ENCODE measurements at places on chromosomes 12 and 14.

DNA sequence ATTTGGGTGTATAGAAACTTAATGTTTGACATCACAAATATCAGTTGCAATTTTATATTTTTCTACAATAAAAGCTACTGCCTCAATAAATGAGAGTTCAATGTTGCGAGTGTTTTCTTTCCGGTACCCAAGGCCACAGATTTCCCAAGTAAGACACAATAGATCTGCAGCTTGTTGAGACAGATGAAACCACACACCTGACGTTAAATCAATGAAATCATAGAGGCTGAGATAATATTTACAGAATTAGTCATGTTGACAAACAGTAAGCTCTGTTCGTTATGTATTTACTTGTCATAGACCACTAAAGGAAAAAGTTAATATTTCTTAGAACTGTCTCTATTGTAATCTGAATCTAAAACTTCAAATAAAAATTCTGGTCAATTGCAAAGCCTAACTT, 49.2 kb upstream of the PTHLH start:
- no peak for DNase-seq

DNA sequence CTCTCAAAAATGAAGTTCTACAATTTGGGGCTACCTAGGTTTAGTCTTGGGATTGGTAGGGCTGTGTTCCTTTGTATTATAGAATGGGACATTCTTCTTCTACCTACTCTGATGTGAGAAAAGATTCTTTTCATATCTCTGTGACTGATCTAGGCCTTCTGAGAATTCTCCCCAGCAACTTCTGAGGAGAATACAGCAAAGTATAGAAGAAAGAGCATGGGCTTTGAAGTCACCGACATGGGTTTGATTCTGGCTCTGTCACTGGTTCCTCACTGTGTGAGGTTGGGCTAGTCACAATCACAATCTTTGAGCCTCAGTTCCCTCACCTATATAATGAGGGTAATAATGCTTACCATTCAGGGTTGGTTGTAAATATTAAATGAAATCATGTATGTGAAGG, 5.0 kb downstream of the ATN1 start:
- DNase-seq: no peak

- DNase-seq: no peak
Measured at GRCh38 chr14:52877628-52878027, 73.2 kb downstream of the FERMT2 start.

- DNase-seq: no peak
Measured at GRCh38 chr14:23450379-23450778, 14.9 kb upstream of the MYH7 start.

GRCh38 chr14:103155010-103155409, 31.7 kb downstream of the TNFAIP2 start:
- DNase-seq: peak; percentile 52

DNA sequence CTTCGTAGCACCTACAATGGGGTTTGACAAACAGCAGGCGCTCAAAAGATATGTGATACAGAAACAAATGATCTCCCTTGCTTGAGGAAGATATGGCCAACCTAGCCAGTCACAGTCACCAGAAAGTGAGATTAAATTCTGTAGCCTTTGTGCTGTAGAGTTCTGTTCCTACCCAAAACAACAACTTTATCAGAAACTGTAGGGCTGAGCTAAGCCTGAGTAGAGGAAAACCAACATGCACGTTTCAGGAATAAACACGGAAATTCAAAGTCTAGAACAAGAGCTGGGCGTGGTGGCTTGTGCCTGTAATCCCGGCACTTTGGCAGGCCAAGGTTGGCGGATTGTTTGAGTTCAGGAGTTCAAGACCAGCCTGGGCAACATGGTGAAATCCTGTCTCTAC, 23.0 kb downstream of the AICDA start:
- DNase-seq: no peak

- DNase-seq: no peak
Measured at GRCh38 chr12:115004470-115005146, 320.6 kb upstream of the TBX3 start.

- DNase-seq: no peak
Measured at GRCh38 chr12:120932956-120933526, 28.9 kb upstream of the SPPL3 start.

DNA sequence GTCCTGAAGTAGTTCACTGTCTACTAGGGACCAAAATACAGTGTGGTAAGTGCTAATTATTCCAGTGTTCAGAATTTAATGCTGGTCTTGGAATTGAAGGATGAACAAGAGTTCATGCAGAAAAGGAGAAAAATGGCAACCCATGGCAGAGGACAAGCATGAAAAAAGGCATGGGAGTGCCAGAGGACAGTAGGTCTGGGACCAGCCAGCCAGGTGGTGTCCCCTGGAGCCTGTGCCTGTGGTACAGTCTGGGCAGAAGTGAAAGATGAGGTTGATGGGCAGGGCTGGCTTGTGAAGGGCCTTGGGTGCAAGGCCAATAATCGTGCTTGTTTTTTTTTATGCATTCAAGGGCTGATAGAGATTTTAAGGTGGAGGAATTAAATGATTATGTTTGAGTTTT, 21.0 kb downstream of the C12orf75 start:
- DNase-seq: no peak

GRCh38 chr14:95601650-95602049, 66.8 kb downstream of the GLRX5 start:
- no peak for DNase-seq

- DNase-seq: no peak
Measured at GRCh38 chr14:31716208-31716607, 155.0 kb downstream of the NUBPL start.

- DNase-seq: no peak
Measured at GRCh38 chr12:124867401-124867930, 3.8 kb upstream of the SCARB1 start.

DNA sequence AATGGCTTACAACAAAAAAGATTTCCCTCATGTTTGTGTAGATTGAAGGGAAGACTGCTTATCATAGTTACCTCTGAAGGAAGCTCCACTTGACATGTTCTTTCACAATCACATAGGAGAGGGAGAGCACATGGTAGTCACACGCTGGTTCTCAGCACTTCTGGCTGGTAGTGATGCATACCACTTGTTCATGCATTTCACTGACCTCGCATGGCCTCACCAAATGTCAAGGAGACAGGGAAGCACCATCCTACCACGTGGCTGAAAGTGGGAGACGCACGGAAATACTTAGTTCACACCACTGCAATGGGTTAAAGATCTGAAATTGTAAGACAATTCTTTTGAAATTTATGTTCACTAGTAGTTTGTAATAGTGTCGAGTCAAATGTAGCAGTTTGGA, 74.0 kb downstream of the PDE3A start:
- no peak for DNase-seq

Data from putamen (tissue), 1 donor.